ENCODE measurements at places on chromosomes 5 and 9.

GRCh38 chr5:10019236-10019635 lies 230.5 kb downstream of the ATPSCKMT start:
- no peak for DNase-seq

- DNase-seq = no peak
Observed at GRCh38 chr9:101307051-101307450, 77.8 kb downstream of the BAAT start.

GRCh38 chr5:75862872-75863271 lies 145.6 kb upstream of the POC5 start:
- DNase-seq = no peak

DNA sequence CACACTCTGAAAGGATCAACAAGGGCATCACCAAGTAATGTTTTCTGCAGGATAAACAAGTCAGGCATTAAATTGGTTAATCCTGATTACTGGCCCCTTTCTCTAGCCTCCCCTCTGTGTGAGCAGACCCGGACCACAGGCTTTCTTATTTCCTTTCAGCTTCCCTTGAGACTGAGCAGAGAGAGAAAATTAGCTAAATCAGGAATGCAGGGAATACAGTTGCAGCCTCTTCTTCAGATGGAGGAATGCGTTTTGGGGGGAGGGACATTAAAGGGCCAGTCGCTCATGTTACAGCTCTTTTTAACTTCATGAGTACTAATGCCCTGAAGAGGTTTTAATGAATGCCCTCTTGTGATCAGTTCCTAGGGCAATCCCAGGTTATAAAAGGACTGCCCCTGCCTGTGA lies 19.8 kb downstream of the PCDHAC2 start:
- DNase-seq = no peak

DNA sequence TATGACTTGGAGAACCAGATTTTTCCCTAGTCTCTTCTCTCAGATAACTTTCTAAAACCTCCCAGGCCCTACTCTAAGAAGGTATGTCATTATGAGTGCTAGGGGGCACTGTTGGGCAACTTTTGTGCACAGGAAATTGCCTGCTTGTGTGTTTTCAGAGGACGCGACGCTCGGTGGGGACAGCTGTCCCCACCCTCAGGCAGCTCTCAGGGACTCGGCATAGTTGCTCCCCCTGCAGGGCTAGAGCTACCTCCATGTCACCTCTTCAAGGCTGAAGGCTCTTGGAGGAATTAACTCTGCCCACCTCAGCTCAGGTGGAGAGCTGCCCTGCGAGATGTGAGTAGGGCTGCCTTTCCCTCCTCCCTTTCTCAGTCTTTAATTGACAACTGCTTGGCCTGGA lies 10.2 kb upstream of the TIFAB start:
- peak; percentile 18 for DNase-seq

- no peak for DNase-seq
Observed at GRCh38 chr5:59449905-59450644, 443.5 kb downstream of the PDE4D start.

DNA sequence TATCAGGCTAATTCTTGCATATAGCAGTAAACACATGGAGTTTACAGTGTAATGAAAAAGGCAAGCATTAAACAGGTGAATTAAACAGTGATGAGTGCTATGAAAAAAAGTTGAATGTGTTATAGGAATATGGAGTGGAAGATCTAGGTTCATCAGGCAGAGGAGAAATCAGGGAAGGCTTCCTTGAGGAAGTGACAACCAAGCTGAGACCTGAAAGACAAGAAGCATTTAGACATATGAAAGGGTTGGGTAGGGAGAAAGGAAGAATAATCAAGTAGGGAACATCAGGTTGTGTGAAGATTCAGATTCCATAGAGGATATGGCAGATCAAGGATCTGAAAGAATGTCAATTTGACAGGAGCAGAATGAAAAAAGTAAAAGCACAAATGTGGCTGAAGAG lies 612.5 kb downstream of the PRELID2 start:
- DNase-seq = no peak

GRCh38 chr9:89639367-89639795 lies 34.6 kb downstream of the GADD45G start:
- DNase-seq = no peak

All from activated naive CD4-positive, alpha-beta T cell (primary cell).